ENCODE measurements at places on chromosomes 2 and 18.

DNA sequence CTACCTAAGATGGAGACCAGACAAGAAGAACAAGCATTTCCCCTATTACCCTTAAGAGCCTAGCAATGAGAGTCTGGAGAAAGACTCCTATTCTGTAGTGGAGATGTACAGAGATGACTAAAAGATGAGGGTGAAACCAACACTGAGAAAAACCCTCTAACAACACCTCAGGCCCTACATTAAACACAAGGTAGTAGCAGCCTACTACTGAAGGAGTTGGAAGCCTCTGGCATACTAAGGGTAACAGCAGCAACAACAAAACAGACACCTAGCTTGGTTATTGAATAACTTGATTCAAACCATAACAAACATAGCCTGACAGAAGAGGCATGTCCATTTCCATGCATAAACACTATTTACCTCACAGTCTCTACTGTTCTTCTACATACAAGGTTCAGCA, 60.5 kb downstream of the UGP2 start:
- H3K27ac ChIP-seq = no peak overlapping the region
- no peak overlapping the region for H3K4me3 ChIP-seq
- H3K36me3 ChIP-seq = peaks cover 57% of the 10 kb centered on the region

DNA sequence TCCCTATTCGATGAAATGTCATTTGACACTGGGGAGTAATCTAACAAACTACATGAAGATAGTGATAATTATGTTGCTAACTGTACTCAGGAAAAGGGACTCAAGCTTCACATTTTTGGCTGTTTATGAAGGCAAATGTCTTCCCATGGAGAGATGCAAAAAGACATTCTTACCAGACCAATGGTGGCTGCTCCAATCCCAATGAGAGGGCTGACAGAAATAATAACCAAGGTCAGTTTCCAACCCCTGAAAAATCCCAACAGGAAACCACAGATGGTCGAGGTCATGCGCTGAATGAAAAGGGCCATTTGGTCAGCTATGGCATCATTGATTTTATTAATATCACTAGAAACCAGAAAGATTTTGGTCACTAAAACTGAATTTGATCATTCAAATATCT, 37.6 kb downstream of the ABCB11 start:
- H3K27me3 ChIP-seq = no peaks in the 10 kb centered on the region
- no peaks in the 10 kb centered on the region for H3K4me1 ChIP-seq
- no peak overlapping the region for H3K27ac ChIP-seq
- no peak overlapping the region for H3K4me3 ChIP-seq
- no peak for DNase-seq
- no peaks in the 10 kb centered on the region for H3K36me3 ChIP-seq

DNA sequence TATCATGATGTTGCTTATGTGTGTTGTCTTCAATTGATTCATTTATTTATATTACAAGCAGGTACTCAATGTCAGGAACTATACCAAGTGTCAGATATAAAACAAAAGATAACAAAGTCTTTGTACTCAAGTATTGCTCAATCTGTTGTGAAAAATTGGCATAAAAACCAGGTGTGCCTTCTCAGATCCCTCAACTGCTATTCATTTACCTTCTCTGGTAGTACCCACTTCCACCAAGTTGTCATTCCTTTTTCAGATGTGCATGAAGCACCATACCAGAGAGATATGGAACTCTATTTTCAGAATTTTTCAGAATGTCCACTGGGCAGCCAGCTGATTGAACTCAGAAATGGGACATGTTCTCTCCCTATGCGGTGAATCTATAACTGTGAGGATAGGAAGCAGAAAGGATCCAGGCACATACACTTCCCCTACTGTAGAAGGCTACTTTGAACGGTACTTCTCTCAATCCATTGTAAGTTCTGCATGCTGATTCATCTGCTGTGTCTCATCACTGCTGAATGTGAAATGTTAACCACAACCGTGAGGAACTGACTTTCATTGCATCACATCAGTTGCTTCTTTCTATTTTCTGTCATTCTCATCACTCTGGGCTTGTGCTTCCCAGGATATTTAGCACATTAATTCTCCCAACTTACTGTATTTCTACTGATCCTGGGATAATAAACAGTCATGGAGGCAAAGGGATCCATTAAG, 1621.3 kb downstream of the SUCLG1 start:
- H3K4me1 ChIP-seq = peaks cover 26% of the 10 kb centered on the region
- peak overlapping the region; percentile 91 for H3K27ac ChIP-seq
- peak; percentile 62 for DNase-seq

GRCh38 chr2:62489162-62489561, 16.8 kb downstream of the TMEM17 start:
- H3K4me1 ChIP-seq = 0 out of 2 replicates have a peak, but pooled peaks cover 4% of the 10 kb centered on the region
- DNase-seq = no peak
- no peak overlapping the region for H3K4me3 ChIP-seq
- no peaks in the 10 kb centered on the region for H3K36me3 ChIP-seq
- H3K27ac ChIP-seq = no peak overlapping the region
- no peaks in the 10 kb centered on the region for H3K27me3 ChIP-seq

- no peaks in the 10 kb centered on the region for H3K27me3 ChIP-seq
- DNase-seq = no peak
- H3K4me3 ChIP-seq = no peak overlapping the region
- peaks cover 6% of the 10 kb centered on the region for H3K4me1 ChIP-seq
- H3K27ac ChIP-seq = no peak overlapping the region
- peaks cover 28% of the 10 kb centered on the region for H3K36me3 ChIP-seq
These were observed 10.3 kb downstream of the HS1BP3 start for GRCh38 chr2:20640411-20641122.

DNA sequence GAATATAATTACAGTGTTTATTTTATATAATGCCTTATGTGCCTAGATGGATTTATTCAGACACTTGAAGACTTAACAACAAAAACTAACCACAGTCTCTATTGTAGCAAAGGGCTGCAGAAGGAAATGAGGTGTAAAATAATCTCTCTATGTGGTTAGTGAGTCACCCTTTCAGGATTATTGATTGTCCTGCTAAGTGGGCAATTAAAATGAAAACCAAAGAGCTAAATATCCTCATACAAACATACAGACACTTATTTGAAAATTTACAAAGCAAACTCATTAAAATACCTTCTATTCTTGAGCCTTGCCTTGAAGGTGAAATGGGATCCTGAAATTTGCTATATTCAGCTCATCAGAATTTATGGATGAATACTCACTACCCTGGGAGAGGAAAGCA, 27.7 kb upstream of the DCC start:
- H3K4me1 ChIP-seq = no peaks in the 10 kb centered on the region
- H3K4me3 ChIP-seq = no peak overlapping the region
- H3K27me3 ChIP-seq = no peaks in the 10 kb centered on the region
- no peaks in the 10 kb centered on the region for H3K36me3 ChIP-seq

- H3K27me3 ChIP-seq = peaks cover 16% of the 10 kb centered on the region
- DNase-seq = no peak
- peaks cover 13% of the 10 kb centered on the region for H3K4me1 ChIP-seq
- peak overlapping the region; percentile 64 for H3K4me3 ChIP-seq
- H3K36me3 ChIP-seq = peaks cover 3% of the 10 kb centered on the region
These were observed 586 bp downstream of the FNDC4 start for GRCh38 chr2:27494284-27494943.

DNA sequence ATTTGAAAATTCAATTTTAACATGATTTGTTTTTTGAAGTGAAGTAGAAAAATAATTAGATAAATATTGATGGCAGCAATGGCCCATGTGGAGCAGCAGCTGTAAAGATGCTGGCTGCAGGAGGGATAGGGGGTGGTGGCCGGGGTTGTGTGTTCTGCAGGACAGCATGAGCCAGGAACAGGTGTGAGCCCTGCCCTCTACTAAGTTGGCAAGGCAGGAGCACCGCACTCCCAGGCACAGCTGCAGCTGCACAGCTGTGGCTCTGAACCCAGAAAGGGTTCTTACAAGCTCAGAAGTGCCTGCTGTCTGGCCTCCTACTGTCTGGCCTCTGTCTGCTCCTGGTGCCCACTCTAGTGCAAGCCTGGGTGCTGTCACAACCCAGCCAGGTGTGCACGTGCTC, 10.0 kb upstream of the DUSP19 start:
- H3K27me3 ChIP-seq = no peaks in the 10 kb centered on the region
- H3K27ac ChIP-seq = no peak overlapping the region
- H3K4me1 ChIP-seq = no peaks in the 10 kb centered on the region

All from SJSA1 (cell line).